ENCODE measurements at places on chromosomes 16 and 17.
A peak's percentile ranks its signal among the peaks of the same experiment; 100 is the strongest.

GRCh38 chr17:4480929-4481898 is 17.5 kb upstream of the SPNS2 start:
- DNase-seq = peak; percentile 44

- no peak for DNase-seq
These were observed 69.3 kb downstream of the ABR start for GRCh38 chr17:1110541-1110861.

DNA sequence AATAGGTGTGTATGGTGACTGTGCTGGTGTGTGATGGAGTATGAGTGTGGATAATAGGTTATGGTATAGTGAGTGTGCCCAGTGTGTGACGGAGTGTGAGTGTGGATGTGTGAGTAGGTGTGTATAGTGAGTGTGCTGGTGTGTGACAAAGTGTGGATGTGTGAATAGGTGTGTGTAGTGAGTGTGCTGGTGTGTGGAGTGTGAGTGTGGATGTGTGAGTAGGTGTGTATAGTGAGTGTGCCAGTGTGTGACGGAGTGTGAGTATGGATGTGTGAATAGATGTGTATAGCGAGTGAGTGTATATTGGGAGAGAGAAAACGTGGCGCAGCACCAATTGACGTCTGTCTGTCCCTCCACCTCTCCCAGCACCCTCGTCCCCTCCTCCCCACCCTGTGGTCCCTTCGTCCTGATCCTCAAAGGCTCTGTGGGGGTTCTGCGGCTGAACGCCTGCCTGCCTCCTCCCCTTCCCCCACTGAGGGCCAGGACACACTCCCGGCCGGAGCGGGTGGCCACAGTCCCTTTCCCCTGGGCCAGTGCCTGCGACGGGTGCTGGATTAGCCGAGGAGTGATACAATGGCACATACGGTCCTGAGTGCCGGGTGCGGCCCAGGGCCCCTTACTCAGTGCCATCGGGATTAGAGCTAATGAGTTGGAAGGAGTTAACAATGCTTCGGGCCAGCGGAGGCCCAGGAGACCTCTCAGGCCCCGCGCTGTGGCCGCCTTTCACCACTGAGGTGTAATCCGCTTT is 160.0 kb downstream of the MRM1 start:
- DNase-seq = no peak

DNA sequence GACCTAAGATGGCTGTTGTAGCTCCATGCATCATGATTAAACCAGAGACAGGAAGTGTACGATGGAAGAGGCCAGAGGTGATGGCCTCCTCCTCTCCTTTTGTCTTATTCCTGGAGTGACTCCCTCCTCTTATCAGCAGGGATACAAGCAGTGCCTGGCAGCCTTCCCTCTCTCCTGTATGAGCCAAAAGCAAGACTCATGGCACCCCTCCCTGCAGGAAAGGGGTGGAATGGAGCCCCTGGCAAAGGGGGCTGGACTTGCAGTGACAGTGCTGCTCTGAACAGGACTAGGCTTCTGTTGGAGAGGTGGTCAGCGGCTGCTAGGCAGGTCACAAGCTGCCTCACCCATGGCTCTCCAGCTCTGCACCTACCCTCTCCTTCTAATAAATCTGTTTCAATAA is 8.4 kb downstream of the TXNL4B start:
- no peak for DNase-seq

- no peak for DNase-seq
These were observed 8.9 kb upstream of the WSCD1 start for GRCh38 chr17:6061290-6061689.

DNA sequence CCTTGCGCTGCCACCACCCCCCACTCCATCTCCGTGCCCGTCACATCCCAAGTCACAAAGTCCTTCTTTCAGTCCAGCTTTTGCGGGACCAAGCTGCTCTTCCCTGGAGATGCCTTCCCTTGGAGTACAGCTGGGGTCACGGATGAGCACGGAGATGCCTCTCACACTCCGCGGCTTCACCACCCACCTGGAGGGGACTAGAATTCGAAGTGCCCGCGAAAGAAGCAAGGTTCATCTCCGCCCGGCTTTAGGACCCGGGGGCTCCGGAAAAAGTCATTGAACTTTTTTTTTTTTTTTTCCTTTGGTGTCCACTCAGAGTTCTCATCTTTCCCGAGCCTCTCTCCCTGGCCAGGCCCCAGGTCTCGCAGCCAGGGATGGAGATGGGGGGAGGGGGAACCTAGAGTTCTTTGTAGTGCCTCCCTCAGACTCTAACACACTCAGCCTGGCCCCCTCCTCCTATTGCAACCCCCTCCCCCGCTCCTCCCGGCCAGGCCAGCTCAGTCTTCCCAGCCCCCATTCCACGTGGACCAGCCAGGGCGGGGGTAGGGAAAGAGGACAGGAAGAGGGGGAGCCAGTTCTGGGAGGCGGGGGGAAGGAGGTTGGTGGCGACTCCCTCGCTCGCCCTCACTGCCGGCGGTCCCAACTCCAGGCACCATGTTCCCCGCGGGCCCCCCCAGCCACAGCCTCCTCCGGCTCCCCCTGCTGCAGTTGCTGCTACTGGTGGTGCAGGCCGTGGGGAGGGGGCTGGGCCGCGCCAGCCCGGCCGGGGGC is at the start of gene FKBP10:
TSS of gene FKBP10 (plus strand) at position 624 of the 771 bp plus-strand sequence. CDS start at position 655, 31 bp downstream.
- DNase-seq = peak; percentile 52

DNA sequence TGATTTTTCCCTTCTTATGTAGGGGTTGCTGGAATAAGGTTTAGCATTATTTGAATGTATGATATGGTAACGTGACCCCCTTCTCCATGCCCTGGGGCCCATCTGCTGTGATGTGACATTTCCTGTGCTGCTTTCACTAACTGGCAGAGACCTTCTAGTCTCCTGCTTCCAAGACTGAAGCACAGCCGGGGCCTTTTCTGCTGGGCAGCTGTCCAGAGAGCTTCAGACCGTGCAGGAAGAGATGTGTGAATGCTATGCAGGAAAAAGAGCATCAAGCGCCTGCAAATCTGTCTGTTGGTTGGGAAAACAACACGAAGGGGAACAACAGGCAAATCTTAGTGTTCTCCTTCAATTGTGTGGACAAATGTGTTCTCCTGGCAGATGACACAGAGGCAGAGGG is 128.5 kb downstream of the SPACA3 start:
- no peak for DNase-seq

GRCh38 chr16:6576113-6576512 is 756.5 kb upstream of the RBFOX1 start:
- no peak for DNase-seq

DNA sequence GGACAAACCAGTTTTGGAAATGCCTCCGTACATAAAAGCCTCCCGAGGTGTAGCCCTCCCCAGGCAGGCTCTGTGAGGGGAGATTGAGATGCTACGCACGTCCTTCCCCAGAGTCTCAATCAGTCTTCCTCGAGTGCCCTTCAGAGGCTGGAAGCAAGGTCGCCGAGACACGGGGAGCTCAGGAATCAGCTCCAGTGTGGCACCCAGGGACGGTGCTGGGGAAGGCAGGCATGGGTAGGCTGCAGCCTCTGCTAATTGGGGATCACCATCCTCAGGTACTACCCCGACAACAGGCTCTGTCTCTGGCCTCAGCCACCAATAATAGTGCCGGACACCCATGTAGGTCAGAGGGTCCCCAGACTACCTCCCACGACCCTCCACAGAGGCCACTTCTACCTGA is 28.1 kb upstream of the GSG1L start:
- DNase-seq = no peak

Data from immature natural killer cell (primary cell).